NCI-H460 (cell line): ENCODE measurements at places on chromosomes 13 and 19. TPM values are rescaled to one million over a fixed set of nuclear protein-coding genes. Genes with fewer than 3 reads are reported as not detected.

Gene FFAR2
- not detected in 2 replicates for total RNA-seq

Gene RGCC
- total RNA-seq, result 0.99 and 1.5 TPM in 2 replicates

Gene ATP4A
- total RNA-seq, result not detected in 2 replicates

Gene RNF225
- total RNA-seq, result 0.26 TPM in 1 of 2 replicates, not detected in the other

Gene PSG3
- not detected in 2 replicates for total RNA-seq

Gene C13orf46
- 0.06 TPM in 1 of 2 replicates, not detected in the other for total RNA-seq

Gene TNFSF13B
- 0.22 and 1.1 TPM in 2 replicates for total RNA-seq

Gene VSTM2B
- not detected in 2 replicates for total RNA-seq

Gene FBXO27
- 0.52 and 0.59 TPM in 2 replicates for total RNA-seq

Gene ELANE
- total RNA-seq, result 0.40 TPM in 1 of 2 replicates, not detected in the other

Gene SYNGR4
- 0.17 TPM in 1 of 2 replicates, not detected in the other for total RNA-seq

Gene FCAR
- not detected in 2 replicates for total RNA-seq

Gene ZNF99
- total RNA-seq, result not detected in 2 replicates

Gene SWSAP1
- total RNA-seq, result 0.66 and 1.4 TPM in 2 replicates

Gene ZNF536
- not detected in 2 replicates for total RNA-seq

DNA sequence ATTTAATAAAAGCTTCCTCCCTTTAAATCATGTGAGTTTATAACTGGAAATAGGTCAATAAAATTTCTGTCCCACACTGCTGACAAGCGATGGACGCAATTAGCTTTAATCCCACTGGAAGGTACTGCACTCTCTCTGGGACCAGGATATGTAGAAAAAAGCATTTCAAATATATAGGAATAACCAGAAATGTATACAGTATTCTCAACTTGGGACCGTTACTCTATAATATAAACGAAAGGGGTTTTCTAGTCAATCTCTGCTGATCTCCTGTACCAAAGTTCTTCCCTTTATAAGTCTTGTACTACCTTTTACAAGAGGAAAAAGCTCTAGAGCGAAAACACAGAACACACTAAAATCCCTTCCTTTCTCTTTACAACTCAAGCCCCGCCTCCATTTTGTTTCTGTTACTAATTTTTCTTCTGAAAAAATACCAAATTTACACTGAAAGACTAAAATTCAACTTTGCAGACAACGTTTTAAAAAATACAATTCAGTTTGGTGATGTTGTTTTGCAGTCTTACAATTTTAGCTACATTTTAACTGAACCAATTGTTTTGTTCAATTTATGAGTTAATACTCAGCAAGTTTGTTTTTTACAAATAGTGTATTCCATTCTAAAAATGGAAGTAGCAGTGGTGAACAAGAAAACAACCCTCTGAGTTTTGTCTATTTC lies 1.7 kb upstream of the USPL1 start:
- DNase-seq, result no peak

- no peak for DNase-seq
Observed at GRCh38 chr13:33114146-33114545, 97.9 kb downstream of the KL start.

DNA sequence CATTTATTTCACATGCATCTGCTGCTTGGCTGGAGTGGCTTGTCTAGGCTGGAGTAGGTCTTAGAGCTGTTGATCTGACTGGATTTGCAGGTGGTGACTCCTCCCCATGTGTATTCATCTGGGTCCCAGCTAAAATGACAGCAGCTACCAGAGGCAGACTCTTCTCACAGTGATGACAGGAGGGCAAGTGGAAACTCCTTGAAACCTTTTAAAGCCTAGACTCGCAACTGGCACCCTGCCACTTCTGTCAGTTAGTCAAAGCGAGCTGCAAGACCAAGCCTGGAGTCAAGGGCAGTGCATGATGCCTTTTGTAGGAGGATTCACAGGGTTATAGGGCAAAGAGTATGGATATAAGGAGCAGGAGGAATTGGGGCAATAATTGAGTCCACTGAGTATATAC lies 65.2 kb downstream of the TEX26 start:
- no peak for DNase-seq

DNA sequence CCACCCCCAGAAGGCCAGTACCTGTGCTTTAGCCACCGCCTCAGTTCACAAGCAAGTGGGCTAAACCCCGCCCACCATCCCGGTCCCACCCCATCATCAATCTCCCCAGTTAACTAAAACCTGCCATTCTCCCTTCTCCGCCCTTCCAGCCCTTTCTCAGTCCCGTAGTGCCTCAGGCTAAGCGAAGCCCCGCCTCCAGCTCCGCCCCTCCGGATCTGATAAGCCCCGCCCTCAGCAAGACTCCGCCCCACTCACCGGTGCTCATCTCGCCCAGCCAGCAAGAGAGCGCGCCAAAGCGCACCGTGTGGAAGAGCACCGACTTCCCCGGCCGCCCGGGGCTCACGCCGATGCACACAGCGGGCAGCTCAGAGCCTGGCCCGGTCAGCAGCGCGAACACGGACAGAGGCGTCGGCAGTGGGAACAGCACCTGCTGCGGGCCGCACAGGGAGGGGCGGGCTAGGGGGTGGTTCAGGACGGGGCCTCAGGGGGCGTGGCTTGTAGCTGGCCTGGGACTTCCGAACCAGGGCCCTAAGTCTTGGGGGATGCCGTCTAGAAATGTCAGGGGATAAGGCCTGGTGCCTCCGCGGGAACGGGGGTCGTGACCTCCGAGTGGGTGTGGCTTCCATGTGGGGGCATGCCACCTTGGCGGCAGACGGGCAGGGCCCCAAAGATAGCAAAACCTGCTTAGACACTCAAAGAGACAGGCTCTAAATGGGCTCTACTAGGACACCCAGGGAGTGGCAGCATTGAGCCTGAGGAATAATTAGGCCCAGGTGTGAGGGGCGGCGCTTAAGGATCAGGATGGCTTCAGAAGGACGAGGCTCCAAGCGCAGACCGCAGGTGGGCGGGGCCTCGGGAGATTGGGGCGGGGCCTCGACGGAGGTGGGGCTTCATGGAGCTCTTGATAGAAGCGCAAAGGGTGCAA lies 21.4 kb downstream of the MAP4K1 start:
- peak; percentile 11 for DNase-seq

- DNase-seq, result no peak
Observed at GRCh38 chr13:104301171-104301975, 1235.2 kb upstream of the SLC10A2 start.

- DNase-seq, result no peak
Observed at GRCh38 chr13:73334445-73334844, 275.6 kb downstream of the KLF5 start.

DNA sequence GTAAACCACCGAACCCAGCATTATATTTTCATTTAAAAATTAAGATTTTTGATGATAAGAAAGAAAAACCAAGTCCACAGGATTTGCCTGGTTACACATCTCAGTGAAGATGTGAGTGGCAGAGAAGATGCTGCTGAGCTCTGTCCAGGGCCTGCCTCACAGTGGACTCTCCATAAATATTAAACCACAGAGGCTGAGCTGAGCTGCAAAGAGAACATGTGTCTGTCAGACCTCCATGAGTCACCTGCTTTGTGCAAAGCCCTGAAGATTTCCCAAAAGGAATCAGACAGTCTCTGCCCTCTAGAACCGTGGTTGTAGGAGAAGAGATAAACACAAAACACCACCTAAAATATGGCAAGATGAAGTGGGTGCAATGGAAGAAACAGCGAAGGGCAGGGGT lies 127.2 kb upstream of the TSC22D1 start:
- no peak for DNase-seq

- DNase-seq, result no peak
Observed at GRCh38 chr19:34731019-34731829, 2.8 kb upstream of the ZNF181 start.

- DNase-seq, result no peak
Observed at GRCh38 chr19:41218615-41219507, at the start of gene AXL. TSS of gene AXL (plus strand) at chr19:41219223. CDS start at chr19:41219393, 170 bp downstream.

GRCh38 chr13:79393564-79394249 lies 12.3 kb downstream of the RBM26 start:
- DNase-seq, result no peak

DNA sequence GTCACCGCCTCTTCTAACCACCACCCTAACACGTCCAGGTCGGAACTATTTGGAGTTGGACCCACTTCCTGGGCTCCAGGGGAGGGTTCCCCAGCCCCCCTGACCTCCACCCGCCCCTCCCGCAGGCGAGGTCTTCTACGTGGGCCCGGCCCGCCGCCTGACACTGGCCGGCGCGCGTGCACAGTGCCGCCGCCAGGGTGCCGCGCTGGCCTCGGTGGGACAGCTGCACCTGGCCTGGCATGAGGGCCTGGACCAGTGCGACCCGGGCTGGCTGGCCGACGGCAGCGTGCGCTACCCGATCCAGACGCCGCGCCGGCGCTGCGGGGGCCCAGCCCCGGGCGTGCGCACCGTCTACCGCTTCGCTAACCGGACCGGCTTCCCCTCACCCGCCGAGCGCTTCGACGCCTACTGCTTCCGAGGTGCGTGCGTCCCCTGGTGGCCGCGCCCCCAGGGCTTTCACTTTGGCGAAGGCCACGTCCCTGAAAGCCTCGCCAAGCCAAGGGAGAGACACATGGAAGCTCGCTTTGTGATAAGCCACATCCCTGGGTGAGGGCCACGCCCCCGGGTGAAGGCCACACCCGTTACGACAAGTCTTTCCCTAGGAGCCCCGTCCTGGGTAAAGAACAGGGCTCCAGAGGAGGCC lies 13.2 kb downstream of the NCAN start:
- peak; percentile 79 for DNase-seq

DNA sequence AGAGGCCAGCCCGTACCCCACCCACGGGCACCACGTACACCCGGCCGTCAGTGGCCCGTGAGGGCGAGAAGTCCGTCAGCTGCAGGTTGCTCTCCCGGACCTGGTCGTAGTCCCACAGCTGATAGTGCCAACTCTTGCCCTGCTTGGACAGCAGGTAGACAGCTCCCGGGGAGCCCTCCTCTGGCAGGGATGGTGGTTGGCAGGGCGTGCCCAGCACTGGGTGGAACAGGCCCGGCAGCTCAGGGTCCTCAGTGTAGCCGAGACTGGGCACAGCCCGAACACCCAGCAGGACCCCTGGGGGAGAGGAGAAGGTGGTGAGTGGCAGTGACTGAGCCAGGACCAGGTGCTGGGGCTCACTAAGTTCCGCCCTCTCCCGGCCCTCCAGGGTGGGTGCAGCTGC lies 7.8 kb downstream of the ACTMAP start:
- no peak for DNase-seq

GRCh38 chr13:75705395-75705794 lies 69.3 kb downstream of the LMO7 start:
- peak; percentile 81 for DNase-seq

- DNase-seq, result no peak
Observed at GRCh38 chr13:60230593-60230992, 66.9 kb upstream of the DIAPH3 start.

GRCh38 chr19:16876904-16877361 lies 11.9 kb upstream of the F2RL3 start:
- no peak for DNase-seq

GRCh38 chr19:13819238-13819637 lies 24.0 kb downstream of the ZSWIM4 start:
- no peak for DNase-seq

DNA sequence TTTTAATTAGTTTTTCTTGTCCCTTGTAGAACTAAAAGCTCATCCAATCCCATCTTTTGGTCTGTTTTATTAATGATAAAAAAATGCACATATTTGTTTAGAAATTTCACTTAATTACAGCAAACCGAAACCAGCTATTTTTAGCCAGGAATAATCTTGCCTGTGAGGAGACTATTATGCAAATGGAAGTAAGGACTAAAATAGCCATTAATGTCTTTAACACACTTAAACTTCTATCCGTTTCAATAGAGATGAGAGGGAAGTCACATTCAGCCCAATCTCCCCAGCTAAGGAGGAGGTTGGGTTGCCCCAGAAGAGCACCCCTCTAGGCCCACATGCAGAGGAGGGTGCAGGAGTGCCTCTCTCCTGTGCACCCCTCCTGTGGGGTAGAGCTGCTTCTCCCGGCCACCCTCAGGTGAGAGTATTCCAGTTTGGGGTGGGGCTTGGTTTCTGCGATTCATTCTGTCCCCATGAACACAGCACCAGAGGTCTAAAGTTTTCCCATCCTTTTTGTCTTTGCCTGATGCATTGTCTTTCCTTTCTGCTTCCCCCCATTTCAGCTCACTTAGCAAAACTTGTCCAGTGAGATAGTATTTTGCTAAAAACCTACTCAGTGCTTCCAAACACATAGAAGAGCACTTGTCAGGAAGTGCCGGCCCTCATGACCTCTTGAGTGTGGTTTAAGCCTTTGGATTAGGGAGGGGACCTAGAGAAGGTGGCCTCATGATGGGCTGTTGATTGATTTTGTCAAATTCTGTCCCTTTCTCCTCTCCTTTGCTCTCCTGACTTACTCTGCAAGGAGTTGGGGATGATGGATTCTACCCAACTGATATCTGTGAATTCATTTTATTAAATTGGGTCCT lies 28.2 kb downstream of the FGF9 start:
- no peak for DNase-seq

DNA sequence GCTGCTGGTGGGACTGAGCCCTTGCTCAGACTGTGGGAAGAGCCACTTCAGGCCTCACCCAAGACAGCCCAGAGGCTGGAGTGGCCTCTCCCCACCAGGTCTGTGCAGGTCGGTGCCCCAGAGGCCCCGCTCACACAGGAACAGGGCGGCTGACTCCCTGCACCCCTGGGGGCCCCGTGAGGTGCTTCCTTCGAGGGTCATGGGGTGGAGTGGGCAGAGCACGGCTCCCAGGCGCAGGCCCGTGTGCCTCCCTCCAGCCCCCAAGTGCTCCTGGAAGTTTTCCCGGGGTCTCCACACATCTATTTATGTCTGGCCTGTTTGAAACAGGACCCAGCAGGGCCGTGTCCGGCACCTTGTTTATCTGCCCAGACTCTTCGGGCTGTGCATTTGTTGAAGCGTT lies 9.5 kb upstream of the TMEM255B start:
- no peak for DNase-seq

DNA sequence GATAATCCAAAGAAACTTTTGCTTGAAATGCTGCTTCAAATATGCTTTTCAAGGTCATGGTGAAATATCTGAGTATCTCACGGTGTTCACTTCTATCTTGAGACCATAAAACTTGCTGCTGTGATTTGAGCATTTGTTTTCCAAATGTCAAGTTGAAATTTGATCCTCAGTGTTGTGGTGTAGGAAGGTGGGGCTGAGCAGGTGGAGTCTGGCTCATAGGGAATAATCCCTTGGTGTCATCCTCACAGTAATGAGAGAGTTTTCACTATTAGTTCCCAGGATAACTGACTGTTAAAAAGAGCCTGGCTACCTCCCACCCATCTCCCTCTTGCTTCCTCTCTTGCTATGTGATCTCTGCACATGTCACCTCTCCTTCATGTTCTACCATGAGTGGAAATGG lies 858.0 kb upstream of the SLITRK5 start:
- no peak for DNase-seq

- DNase-seq, result peak; percentile 58
Observed at GRCh38 chr19:10000171-10000826, 10.0 kb downstream of the COL5A3 start.

DNA sequence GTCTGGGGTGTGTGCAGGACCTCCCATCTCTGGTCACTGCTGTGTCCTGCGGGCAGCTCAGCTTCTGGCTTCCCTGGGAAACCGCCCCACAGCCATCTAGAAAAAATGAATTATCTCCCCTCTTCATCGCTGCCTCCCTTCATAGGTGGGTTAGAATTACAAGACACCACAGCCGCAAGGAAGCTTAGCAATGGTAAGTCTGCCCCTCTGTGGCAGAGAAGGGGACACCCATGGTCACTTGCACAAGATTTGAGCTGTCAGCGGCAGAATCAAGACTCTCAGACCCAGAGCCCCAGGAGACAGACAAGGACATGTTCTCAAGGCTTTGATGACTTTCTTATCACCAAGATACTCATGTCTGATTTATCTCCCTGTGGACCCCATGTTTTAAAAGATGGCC lies 110.8 kb upstream of the PABPC3 start:
- no peak for DNase-seq

GRCh38 chr19:11324079-11324661 lies 15.3 kb downstream of the RAB3D start:
- peak; percentile 69 for DNase-seq
